ENCODE measurements at places on chromosomes 1 and 21.

- no peak for DNase-seq
These were observed 606.0 kb downstream of the SMYD3 start for GRCh38 chr1:245901037-245901436.

- no peak for DNase-seq
These were observed 6.4 kb downstream of the TMEM50B start for GRCh38 chr21:33473344-33473743.

GRCh38 chr1:159000070-159000409, 9.7 kb upstream of the IFI16 start:
- DNase-seq, result no peak

DNA sequence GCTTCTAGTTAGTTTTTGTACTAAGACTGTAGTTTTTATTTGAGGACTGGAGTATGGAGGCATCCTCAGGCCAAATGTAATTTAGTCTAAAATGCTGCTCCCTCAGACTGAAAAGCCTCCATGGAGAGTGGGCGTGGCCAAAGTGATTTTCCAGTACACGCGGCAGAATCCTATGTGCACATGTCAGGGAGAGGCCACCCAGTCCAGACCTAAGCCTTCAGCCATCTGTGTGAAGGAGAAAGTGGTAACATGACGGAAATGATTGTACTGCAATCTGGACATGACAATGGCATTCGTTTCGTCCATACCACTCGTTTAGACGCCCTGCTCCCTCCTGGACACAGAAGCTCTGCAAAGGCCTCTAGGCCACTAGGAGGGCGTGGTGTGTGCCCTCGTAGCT, 56.2 kb downstream of the PCP4 start:
- no peak for DNase-seq

GRCh38 chr1:208235356-208235981, 8.7 kb downstream of the PLXNA2 start:
- no peak for DNase-seq

- peak; percentile 91 for DNase-seq
These were observed 708 bp upstream of the ZNF362 start for GRCh38 chr1:33255347-33256220.

DNA sequence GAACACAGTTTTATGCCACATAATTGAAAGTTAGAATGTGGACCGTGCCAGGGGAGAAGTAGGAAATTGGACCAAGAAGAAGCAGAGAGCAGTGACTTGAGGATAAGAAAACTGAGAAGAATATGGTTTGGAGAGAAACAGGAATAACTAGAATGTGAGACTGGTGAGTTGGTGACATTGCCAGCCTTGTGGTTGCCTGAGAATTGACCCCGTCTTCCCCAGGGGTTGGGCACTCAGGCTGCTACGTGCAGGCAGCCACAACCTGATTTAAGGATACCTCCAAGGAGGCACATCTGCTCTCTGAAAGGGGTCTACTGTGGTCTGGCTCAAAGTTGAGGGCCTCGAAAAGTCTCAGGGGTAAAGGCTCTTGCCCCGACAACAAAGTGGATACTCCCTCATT, 112.1 kb upstream of the ARTN start:
- DNase-seq, result no peak

GRCh38 chr1:1356796-1357401, 1.5 kb downstream of the MXRA8 start:
- no peak for DNase-seq

GRCh38 chr1:67552336-67552759, 122.1 kb upstream of the SERBP1 start:
- peak; percentile 49 for DNase-seq

Measured in H7 (cell line).